ENCODE measurements at places on chromosomes 6 and 20. TPM values are rescaled to one million over a fixed set of nuclear protein-coding genes. Genes with fewer than 3 reads are reported as not detected.

TBXT gene
- not detected for total RNA-seq

EDEM2 gene
- 46.4 TPM for total RNA-seq

SULF2 gene
- total RNA-seq: 205 TPM

MICB gene
- 24.3 TPM for total RNA-seq

KIAA1586 gene
- 15.0 TPM for total RNA-seq

OR12D3 gene
- total RNA-seq: not detected
